ENCODE measurements at places on chromosomes 5 and 9.

DNA sequence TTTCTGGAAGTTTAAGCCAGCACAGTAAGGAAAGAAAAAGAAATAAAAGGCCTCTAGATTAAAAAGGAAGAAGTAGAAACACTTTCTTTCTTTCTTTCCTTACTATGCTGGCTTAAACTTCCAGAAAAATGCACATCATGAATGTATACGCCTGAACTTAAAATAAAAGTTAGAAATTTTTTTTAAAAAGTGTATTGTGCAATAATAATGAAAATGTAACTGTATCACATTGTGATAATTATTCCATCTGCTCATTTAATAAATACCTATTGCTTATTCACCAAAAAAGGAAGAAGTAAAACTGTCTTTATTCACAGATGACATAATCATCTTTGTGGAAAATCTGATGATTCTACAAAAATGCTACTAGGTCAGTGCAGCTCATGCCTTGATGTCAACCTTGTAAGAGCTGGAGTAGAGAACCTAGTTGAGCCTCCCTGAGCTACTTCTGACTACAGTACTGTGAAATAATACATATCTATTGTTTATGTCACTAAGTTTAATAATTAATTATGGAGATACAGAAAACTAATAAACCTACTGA, 49.4 kb downstream of the MCTP1 start:
- DNase-seq: no peak

- no peak for DNase-seq
These were observed 126.3 kb downstream of the ARHGAP26 start for GRCh38 chr5:142896325-142897007.

DNA sequence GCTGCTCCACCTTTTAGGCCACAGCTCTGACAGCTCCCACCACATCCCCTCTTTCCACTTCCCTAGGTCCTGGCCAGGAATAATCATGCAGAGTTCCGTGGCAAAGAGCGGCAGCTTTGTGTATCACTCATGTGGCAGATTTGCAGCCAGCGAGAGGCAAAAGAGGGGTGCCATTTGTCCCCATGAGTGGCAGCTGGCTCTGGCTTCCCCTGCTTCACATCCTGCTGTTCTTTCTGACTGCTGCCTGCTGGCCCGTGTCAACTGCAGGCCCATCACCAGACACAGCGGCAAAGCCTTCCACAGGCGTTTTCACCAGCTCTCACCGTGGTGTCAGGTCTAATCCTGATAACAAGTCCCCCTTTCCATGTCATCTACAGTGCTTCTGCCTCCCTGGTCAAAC, 430.6 kb upstream of the DAP start:
- no peak for DNase-seq

GRCh38 chr9:38066914-38067858, 1.8 kb downstream of the SHB start:
- no peak for DNase-seq

DNA sequence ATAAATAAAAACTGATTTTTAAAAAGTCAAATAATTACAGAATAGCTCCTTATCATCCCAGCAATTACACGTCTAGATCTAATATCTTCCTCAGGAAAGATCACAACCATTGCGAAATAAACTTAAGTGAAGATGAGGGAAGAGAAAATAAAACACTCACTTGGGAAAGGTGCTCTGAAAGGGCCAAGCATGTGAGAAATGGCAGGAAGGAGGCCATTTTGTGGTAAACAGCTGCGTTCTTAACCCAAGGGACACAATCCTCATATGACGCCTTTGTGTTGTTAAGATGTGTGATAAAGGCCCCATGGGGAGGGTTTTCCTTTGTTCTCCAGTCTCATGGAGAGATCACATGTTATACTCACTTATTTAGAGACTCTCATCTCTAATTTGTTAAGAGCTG, 32.5 kb downstream of the JAKMIP2 start:
- DNase-seq: no peak

GRCh38 chr5:173001229-173001841, 17.8 kb downstream of the ATP6V0E1 start:
- DNase-seq: no peak

DNA sequence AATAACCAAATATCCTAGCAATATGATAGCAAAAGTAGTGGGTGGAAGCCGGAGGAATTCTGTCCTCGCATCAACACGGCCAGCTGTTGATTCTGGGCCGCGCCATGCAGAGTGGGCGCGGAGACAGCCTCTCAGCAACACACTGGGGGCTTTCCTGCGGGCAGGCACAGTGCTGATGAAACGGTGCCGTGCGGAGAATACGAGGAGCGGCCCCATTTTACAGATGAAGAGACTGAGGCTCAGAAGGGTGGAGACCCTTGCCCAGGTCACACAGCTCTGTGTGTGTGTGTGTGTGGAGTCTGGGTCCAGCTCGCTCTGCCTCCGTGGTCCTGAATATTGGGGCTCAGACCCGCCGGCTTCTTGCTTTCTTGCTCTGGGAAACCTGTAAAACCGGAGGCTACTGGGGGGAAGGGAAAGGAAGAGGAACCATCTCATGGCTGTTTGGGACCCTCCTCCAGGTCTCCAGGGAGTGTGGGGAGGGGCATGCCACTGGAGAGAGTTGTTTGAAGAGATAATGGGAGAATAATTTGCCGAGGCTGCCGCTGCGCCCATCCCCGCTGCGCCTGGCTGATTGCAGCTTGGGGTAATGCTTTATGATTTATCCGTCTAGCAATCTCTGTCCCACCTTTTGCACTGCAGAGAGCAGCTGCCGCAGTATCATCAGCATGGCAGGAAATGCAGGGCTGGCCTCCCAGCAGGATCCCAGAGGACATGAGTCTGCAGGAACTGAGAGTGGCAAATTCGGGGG, 36.6 kb downstream of the NCS1 start:
- DNase-seq: no peak

DNA sequence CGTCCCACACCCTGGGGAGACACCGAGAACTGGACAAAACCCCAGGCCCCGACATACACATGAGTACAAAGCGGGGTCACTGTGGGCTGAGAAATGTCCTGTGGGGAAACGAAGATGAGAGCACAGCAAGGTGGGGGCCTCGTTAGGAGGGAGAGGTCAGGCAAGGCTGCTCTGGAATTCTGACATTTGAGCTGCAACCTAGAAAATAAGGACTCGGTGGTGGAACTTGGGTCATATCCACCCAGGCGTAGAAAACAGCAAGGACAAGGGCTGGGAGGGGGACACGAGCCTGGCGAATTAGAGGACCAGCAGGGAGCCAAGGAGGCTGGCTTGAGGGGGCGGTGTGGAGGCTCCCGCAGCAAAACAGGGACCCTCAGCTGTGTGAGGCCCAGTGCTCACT, 32.8 kb downstream of the NCS1 start:
- no peak for DNase-seq

- DNase-seq: peak; percentile 34
These were observed 497 bp downstream of the NSA2 start for GRCh38 chr5:74767579-74767913.

GRCh38 chr9:110626101-110626829, 42.3 kb upstream of the MUSK start:
- DNase-seq: peak; percentile 87

DNA sequence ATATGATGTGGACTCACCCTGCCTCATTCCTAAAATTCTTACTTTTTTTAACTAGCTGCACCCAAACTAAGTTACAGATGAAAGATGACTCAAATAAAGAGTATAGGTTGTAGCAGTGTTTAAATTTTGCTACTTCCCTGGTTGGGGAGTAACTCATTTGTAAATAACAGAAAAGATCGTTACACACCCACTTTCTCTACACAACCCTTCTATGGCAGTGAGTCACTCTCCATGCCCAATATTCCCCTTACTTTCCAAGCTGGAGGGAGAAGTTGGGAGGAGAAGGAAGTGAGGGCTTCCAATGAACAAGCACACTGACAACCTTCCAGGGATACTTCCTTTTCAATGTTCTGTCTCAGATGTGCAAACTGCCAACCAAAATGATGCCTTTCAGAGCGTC, 1.9 kb downstream of the RASEF start:
- peak; percentile 32 for DNase-seq

GRCh38 chr9:88533951-88534455, 975 bp upstream of the NXNL2 start:
- peak; percentile 82 for DNase-seq

- no peak for DNase-seq
These were observed 8.7 kb upstream of the OR5C1 start for GRCh38 chr9:122780026-122780425.

DNA sequence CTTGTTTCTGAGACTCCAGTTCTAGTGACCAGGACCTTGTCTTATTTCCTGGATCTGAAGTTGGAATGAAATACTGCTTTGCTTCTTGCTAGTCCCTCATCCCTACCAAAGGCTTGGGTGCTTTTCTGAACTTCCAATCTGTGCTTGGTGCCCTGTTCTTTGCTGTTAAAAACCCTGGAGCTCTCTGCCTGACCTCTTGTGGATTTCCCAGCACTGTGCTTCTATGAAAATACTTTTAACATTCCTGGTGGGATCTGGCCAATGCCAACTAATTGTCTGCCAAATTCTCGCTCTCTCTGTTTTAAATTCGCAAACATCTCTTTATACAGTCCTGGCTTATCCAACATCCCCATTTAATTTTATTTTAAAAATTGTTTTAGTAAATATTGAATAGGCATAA, 26.7 kb upstream of the CSNK1G3 start:
- DNase-seq: no peak

GRCh38 chr9:90641884-90642487, 638 bp downstream of the DIRAS2 start:
- DNase-seq: peak; percentile 1

- DNase-seq: no peak
These were observed 10.1 kb downstream of the MACROH2A1 start for GRCh38 chr5:135388860-135389435.

- no peak for DNase-seq
These were observed 27.4 kb downstream of the IRX2 start for GRCh38 chr5:2724031-2724581.

- DNase-seq: no peak
These were observed 95.7 kb downstream of the ARL15 start for GRCh38 chr5:54214722-54215121.

GRCh38 chr9:94826044-94826443, 99.5 kb downstream of the AOPEP start:
- DNase-seq: no peak

GRCh38 chr5:137156180-137156579, 342.9 kb downstream of the SPOCK1 start:
- DNase-seq: no peak

DNA sequence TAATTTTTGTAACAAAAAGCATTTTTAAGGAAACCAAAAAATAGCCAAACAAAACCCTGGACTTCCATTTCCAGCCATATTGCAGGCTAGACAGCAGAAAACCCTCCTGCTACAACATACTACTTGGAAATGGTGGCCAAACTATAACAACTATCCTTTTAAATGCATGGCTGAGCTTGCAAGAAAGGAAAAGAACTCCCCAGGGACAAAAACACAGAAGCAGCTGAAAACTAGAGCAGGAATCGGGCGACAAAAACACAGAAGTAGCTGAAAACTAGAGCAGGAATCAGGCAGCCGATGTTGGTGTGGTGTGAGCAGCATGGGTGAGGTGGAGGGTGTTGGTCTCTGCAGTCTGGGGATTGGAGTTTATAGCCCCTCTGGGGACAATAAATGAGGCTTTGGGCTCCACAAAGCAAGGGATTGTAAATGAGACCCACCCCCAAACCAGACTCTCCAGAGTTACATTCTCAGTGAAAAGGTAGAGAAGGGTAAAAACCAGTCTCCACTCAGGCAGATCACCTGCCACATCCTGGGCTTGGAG, 95.2 kb downstream of the C9orf50 start:
- DNase-seq: no peak

DNA sequence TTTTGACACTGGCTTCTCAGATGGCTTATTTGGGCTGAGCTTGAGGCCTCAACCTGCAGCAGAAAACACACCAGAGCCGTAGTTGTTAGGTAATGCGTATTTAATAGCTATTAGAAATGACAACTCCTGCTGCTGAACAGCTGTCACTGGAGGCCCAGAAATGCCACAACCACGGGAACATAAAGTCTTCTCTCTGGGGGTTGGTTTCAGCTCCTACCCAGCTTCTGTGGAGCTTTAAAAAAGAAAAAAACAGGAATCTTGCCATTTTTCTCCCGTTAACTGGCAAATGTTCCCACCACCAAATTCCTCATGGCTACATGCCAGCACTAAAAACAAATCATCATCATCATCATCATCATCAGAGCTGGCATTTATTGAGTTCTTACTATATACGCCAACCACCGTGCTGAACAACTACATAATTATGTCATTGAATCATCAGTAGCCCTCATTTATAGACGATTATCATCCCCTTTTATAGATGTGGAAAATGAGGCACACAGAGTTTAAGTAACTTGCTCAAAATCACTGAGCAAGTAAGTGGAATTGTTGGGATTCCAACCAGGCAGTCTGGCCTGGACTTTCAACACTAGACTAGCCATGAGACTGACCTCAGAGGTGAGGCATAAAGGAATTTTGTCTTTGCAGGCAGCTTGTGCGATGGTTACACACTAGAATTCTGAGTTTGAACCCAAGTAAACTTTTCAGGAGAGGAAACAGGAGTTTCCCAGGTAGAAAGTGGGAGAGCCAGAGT, 185.3 kb upstream of the WWC1 start:
- DNase-seq: no peak

DNA sequence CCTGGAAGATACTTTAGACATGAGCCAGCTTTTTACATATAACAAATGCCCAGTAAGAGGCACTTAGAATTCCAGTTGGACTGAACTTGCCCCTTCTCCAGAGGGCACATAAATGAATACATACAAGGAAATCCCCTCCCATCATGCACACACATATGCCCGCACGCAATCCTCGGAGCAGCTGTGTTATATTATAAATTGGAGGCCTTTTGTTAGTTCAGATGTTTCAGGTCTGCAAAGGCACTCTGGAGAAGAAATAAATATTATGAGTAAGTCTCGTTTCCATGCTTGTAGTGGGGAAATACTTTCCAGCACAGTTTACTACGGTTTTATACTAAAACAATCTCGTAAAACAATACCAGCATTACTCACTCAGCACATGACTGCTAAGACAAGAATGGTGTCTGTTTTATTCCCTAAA, 17.6 kb upstream of the MUSK start:
- peak; percentile 98 for DNase-seq

DNA sequence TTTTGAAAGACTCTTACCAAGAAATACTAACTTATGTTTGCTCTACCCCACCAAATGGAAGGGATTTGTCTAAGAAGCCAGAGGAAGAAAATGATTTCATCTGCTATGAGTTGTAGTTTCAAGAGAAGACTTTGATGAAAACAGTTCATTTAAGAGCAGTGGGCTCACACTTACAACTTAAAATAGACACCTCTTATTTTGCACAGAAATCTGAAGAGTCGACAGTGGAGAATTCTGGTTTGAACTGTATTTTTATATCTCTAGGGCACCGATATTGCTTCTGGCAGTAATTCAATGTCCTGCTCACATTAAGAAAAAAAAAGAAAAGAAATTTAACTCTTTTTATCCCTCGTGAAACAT, 1.9 kb upstream of the DAB2 start:
- DNase-seq: no peak

GRCh38 chr5:171600741-171601265, 181.4 kb downstream of the FGF18 start:
- DNase-seq: no peak

DNA sequence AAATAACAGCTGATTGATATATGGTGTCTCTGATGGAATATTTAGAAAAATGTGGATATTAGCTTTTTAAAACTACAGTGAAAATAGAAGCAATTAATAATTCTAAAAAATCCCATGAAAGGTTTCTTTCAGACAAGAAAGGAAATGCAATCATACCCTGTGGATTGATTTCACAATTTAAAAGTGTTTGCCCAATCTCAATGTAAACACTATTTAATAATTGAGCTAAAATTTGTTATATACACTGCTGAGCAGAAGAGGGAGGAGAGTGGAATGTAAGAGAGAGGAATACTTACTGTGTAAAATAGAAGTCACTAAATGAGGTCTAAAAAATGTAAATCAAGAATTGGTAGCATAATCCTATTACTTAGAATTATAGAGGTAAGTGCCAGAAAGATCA, 76.9 kb downstream of the FEM1C start:
- DNase-seq: no peak

Measured in foreskin fibroblast (primary cell).